Activated CD4-positive, alpha-beta T cell treated with anti-CD3 and anti-CD28 coated beads, Interleukin-2, amount 50 U/mL, for 48 hours (primary cell): ENCODE measurements at places on chromosomes 7 and 10.
A peak's percentile ranks its signal among the peaks of the same experiment; 100 is the strongest.

DNA sequence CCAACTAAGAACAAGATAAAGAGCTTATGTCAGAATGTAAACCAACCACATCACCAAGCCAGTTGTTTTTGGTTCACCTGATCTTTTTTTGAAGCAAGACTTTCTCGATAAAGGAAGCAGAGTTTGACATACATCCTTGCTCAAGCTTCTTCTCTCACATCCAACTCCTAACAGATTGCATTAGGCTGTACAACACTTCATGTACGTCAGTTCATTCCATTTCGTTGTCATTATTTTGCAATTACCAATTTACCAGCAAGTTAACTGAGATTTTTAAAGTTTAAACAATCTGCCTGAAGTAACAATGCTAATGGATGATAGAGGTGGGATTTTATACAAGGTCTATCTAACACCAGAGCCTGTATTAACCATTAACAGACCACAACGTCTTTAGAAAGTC, 41.0 kb downstream of the NRAP start:
- DNase-seq: no peak

DNA sequence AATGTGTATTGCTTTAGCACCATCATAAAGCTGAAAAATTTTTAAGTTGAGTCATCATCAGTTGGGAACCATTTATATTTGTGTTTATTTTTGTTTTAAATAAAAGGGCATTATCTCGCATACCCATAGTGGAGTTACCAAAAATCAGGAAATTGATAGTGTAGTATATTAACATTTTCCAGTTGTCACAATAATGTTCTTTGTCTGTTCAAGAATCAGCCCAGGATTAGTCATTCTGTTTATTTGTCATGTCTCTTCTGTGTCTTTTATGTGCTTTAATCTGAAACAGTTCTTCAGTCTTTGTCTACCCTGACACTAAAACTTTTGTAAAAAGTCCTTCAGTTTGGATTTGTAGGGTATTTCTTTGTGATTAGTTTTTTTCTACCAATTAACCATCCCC, 827.8 kb upstream of the ZWINT start:
- DNase-seq: no peak

GRCh38 chr7:75611557-75612178, 119.5 kb downstream of the SPDYE5 start:
- DNase-seq: no peak

GRCh38 chr7:93736668-93737369, 153.7 kb downstream of the TFPI2 start:
- no peak for DNase-seq

- no peak for DNase-seq
Observed at GRCh38 chr10:13994932-13995331, 335.8 kb downstream of the FRMD4A start.

GRCh38 chr7:148547951-148548350, 42.6 kb upstream of the C7orf33 start:
- no peak for DNase-seq

DNA sequence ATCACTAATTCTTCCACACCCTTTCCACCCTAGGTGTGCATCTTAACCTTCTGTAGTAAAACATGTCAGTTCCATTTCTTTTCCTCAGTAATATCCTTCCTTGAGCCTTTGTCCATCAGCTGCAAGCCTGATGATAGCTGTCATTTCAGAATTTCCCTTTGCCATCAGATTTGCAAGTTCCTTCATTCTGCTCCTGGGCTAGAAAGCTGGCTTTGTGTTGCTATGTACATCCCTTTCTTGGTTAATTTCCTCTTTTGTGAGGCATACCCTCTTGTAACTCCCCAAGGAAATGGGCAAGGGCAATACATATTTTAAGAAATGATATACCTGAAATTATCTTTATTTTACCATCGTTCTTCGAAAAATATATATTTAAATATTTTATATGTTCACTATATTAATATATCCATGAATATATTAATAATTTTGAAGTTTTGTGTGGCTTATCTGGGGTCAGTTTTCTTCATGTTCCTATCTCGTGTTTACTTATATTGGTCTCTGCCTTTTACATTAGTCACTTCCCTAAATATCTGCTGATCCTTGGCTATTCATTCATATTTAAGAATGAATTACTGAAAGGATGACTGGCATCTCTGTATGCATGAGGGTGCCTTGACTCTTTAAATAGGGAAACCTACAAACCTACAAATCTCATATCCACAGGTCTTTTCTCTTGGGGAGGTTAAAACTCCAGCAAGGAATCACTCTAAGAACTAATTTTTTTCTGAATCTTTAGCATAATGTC, 143.8 kb downstream of the ZNF22 start:
- no peak for DNase-seq

DNA sequence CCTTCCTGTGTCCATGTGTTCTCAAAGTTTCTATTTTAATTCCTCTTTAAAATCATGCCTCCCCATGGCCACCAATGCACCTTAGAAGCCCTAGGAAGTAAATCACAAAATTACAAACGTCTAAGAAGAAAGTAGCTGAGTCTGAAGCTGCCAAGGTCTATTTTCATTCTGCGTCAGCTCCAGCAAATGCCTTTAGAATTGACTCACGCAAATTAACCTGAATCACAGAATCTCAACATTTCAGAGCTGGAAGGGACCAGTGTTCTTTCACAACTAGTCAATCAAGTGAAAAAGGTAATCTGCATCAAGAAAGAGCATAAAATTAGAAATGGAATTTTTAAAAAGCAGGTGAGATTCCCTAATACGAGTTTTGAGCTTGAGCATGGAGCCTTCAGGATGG, 1017.6 kb downstream of the SORCS3 start:
- DNase-seq: no peak

GRCh38 chr10:101000915-101001658, 1.5 kb downstream of the LZTS2 start:
- DNase-seq: no peak

- peak; percentile 23 for DNase-seq
Observed at GRCh38 chr7:2720024-2720423, 32.0 kb downstream of the AMZ1 start.

- DNase-seq: no peak
Observed at GRCh38 chr7:91347290-91347689, 83.1 kb downstream of the FZD1 start.

DNA sequence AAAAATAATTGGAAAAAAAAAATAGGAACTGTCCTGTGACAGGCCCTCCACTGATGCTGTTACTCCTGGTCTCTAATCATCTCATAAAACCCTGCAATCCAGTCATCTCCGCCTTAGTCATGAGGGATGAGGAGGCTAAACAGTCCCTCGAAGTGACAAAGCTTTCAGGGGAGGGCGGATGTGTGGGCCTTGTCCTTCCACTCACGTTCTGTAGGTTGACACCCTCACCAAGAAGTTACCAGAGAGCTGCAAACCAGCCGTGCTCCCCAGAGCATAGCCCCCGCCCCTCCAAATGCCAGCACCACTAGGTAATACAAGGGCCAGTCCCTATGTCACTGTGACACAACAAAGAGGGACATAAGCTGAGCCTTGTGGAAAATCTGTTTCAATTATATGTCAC, 11.9 kb downstream of the COBL start:
- no peak for DNase-seq

DNA sequence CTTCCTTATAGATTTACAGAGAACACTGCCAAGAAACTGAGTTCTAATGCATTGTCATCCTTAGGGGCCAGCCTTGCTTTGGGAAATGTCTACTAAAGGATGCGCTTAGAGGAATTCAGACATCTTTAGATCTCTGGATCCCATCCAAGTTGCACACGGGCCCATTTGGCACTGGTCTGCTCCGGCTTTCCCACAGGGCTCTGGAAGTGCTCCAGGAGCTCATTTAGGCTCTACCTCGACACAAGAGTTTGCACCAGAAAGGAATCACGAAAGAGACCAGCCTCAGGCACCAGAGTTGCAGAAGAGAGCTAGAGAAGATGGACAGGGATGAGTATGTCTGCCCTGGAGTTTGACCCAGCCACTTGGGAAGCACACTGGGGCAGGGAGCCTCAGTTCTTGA, 150.1 kb upstream of the TMEM72 start:
- DNase-seq: no peak

GRCh38 chr7:84647797-84648757, 453.5 kb upstream of the SEMA3A start:
- DNase-seq: no peak

DNA sequence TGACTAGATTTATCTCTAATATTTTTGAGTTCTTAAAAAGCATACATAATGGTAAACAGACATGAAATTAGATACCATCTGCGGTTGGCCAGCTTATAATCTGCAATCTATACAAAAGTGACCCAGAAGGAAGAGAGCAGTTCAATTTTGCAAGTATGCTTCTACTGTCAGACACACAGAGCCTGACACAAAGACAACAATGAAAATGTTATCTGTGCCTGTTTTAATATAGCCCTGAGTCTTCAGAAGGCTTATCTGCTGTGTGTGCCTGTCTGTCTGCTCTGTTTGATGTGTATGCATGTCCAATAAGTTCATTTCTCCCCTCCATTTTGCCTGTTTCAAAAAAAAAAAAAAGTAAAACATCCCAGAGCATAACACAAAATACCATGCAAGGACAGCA, 73.3 kb upstream of the FHIP2A start:
- no peak for DNase-seq

- no peak for DNase-seq
Observed at GRCh38 chr10:31467791-31468535, 148.9 kb downstream of the ZEB1 start.

- no peak for DNase-seq
Observed at GRCh38 chr7:105719395-105719794, 138.1 kb upstream of the EFCAB10 start.

DNA sequence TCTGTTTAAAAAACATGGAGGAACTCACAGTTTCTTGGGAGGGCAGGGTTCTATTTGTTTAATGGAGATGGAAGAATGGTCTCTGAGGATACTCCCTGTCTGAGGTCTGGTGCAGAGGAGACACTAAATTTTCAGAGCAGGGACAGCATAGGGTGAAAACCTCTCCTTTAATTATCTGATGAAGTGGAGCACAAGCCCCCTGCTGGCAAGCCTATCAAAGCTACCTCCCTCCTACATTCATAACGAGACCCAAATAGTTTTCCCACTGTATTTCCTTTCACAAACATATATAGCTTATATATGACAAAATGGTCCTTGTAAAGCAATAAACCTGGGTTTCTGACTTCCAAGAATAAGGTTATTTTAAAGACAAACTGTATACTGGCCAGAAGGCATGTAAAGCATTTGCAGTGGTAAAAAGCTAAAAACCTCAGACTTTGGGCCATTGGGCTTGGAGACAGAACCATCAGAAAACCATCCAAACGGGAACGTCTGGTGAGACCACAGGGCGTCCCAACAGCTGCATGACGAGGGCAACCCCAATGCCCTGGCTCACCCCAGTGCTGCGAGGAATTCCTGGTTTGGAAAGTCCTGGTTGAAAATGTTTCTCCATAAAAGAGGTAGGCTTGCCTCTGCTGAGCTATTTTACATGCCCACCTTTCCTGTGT, 201.3 kb downstream of the FANK1 start:
- DNase-seq: no peak

DNA sequence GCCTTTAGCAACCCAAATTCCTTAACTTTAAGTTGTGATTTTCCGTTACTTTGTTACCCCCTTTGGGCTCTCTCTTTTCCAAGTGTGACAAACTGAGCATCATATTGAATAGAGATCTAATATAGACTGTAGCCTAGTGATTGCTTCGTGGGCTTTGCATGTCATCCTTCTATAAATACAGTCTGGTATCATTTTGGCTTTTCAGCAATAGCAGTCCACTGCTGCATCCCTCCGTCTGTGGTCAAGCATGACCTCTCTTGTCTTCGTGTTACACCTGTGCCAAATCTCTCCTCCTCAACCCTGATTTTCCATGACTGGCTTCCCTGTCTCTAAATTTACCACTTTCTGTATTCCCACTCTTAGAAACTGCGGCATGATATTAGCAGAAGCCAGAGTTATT, 53.8 kb upstream of the AGK start:
- no peak for DNase-seq

DNA sequence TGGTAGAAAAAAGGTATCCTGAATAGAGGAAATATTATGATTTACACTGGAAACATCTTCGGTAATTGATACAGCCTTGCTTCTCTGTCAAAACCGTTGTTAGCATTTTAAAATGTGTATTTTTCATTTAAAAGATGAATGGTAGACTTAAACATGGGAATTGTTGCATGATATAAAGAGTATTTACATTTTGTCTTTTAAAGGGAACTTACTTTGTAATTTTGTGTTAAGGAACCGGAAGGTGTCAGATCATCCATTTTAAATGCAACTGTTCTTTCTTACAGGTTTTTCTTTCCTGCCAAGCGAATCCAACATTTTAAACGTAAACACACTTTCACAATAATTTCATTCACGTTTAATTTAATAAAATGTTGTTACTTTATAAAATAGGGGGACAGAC, 1.8 kb upstream of the IGF2BP3 start:
- DNase-seq: no peak

DNA sequence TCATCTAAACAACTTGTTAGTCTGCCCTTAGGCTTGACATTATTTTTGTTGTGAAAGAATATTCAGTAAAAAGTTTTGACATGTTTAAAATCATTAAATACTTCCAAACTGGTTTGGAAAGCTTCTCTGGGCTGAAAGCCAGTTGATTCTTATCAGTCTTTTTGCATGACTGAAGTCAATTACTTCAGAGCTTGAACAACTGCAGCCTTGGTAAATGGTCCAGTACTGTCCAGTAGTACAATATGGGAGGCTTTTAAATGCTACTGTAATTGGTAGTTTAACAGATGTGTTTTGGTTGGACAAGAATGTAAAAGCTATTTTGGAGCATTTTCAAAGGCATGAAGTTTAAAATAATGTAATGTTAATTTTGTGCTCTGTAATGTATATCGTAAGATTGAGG, 103.4 kb downstream of the SDK1 start:
- DNase-seq: no peak

- no peak for DNase-seq
Observed at GRCh38 chr7:33422825-33423645, 293.7 kb downstream of the BBS9 start.

- peak; percentile 19 for DNase-seq
Observed at GRCh38 chr7:32890010-32890792, 1.4 kb downstream of the KBTBD2 start.

GRCh38 chr7:805261-805660, 27.0 kb upstream of the SUN1 start:
- DNase-seq: no peak

DNA sequence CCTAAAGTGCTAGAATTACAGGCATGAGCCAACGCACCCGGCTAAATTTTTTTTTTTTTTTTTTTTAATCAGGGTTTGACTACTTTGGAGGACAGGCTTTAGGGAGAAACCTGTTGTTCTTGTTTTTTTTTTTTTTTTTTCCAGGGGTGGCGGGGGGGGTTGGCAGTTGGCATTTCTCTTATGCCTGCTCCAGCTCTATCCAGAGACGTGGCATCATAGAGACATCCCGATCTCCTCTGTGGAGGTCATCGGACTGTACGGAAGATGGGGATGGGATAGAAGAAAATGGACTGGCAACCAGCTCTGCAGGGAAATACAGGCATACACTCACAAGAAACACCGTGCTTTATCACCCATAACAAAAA, 130.8 kb downstream of the PRPF18 start:
- no peak for DNase-seq

DNA sequence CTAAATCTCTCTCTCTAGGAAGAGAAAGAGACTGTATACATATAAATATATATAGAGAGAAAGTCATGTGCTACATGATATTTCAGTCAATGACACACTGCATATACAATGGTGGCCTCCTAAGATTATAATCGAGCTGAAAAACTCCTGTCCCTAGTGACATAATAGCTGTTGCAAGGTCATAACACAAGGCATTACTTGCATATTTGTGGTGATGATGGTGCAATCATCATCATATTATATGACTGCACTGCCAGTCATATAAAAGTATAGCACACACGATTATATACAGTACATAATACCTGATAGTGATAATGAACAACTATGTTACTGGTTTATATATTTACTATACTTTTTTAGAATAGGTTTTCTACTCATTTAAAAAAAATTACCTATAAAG, 316.7 kb downstream of the FGFR2 start:
- DNase-seq: no peak
